HS-5 (cell line): ENCODE measurements at places on chromosomes 16 and 17.

- peak; percentile 53 for DNase-seq
These were observed 15.5 kb upstream of the TFAP4 start for GRCh38 chr16:4288148-4288921.

- no peak for DNase-seq
These were observed 535.4 kb upstream of the RBFOX1 start for GRCh38 chr16:6797223-6797622.

GRCh38 chr16:79997257-79997656, 396.7 kb upstream of the MAF start:
- no peak for DNase-seq

DNA sequence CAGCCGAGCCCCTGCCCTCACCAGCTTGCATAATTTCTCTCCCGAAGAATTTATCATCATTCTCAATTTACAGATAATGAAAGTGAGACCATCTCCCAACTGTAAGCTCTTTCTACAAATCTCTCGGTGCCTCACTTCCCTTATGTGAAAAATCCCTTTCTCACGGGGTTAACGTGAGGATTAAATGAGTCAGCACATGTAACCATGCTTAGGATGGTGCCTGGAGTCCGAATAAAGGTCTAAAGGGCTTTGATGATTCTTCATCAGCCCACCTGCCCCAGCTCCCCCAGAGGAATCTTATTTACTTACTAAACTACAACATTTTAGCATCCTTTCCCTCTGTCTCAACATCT, 24.8 kb upstream of the PIK3R6 start:
- no peak for DNase-seq

- no peak for DNase-seq
These were observed 138.7 kb downstream of the ZFHX3 start for GRCh38 chr16:72909196-72909595.
